KBM-7 (cell line): ENCODE measurements at places on chromosomes 6 and 20.

GRCh38 chr20:41391587-41392001 is 25.0 kb upstream of the EMILIN3 start:
- DNase-seq: no peak

DNA sequence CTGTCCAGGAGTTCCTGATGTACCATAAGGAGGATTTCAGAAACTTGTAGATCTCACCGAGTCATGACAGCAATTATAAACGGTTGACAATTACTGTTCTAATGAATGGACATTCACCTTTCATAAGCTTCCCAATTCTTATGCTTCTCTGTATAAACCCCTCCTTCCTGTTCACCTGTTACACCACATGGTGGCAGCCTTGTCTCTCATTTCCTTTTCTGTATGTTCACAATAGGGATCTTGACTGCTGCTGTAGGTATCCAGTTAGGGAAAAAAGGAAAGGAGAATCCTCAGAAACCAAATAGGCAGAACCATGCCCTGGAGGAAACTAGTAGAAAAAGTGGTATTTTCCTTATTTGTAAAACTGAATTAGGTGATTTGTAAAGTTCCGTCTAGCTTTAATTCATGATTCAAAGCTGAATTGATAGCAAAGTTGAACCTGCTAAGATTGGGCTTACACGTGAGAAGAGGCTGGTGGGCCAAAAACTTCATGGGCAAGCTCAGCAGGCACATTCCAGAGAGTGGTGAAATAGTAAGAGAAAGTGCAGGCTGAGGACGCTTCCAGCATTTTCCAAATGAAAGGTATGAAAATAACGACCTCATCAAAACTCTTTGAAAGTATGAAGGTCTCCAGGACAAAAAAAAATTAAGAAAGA is 29.0 kb upstream of the TBPL1 start:
- peak; percentile 84 for DNase-seq

GRCh38 chr6:105200133-105200730 is 20.4 kb upstream of the POPDC3 start:
- no peak for DNase-seq

GRCh38 chr6:137661601-137662000 is 167.4 kb upstream of the OLIG3 start:
- no peak for DNase-seq

GRCh38 chr6:10505529-10505928 is 15.6 kb upstream of the GCNT2 start:
- no peak for DNase-seq

- DNase-seq: no peak
These were observed 79.0 kb downstream of the PPP1R3G start for GRCh38 chr6:5164092-5164491.

DNA sequence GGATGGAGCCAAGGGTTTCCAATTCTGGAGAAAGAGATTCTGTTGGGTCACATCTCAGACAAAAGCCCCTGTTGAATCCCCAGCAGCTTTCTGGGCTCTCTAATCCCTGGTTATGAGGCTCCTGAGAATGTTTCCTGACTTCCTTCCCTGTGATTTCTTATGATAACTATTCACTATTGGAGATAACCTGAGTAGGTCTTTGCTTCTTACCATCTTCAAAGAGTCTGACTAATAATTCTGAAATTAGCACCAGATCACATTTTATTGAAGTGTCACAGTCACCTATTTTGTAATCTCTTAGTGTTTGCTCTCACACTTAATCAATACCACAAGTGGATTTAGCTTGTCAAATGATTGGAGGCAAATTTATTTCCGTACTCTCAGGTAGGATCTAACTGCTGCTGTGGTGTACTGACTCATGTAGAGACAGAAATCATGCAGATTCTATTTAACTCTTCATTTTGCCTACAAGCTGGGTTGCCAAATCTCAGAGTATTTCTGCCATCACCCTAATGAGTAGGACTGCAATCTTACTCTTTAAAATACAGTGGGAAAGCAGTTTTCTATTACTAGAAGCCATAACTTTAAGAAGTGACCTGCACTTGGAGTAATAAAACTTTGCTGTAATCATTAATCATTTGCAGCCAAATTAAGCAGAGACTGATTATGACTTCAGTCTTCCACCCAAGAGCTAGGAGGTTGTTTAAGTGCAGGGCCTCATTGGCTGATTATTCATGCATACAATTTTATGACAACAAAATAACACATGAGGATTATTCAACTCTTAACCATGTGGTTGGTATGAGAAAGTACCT is 422.1 kb downstream of the EPM2A start:
- no peak for DNase-seq

DNA sequence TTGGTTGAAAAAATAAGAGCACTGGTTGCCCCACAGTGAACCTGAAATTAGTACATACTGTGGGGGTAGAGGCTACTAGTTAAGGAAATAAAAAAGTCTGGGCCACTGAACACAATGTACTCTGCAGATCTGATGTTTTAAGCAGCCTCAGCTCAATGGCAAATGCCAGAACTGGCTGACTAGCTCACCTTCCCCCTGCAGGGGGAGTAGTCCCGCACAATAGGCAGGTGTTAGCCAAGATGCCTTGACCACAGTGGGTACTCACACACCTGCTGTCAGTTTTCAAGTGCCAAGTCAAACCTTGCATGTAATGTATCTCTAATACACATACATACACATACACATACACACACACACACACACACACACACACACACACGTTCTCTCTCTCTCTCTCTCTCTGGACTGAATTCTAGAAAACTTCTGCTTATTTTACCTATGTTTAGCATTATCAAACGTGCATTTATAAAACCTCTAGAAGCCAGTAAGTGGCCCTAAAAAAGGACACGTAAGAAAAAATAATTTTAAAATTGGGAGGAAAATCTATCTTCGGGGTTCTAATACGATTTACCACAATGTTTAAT is 36.1 kb downstream of the GMDS start:
- DNase-seq: peak; percentile 38

GRCh38 chr20:34375977-34376430 is 12.9 kb downstream of the ITCH start:
- peak; percentile 37 for DNase-seq

GRCh38 chr20:47187450-47188195 is 168.9 kb downstream of the ZMYND8 start:
- DNase-seq: no peak

GRCh38 chr6:14655201-14656061 is 537.9 kb downstream of the CD83 start:
- DNase-seq: no peak

GRCh38 chr20:31996996-31997395 is 13.2 kb upstream of the CCM2L start:
- no peak for DNase-seq
